Stimulated activated CD4-positive, alpha-beta T cell treated with anti-CD3 and anti-CD28 coated beads, Interleukin-15, amount 100 ng/mL, for 1 hour (primary cell): ENCODE measurements at places on chromosomes 7 and 10.

- no peak for DNase-seq
Observed at GRCh38 chr10:61000769-61001730, 57.1 kb upstream of the RHOBTB1 start.

DNA sequence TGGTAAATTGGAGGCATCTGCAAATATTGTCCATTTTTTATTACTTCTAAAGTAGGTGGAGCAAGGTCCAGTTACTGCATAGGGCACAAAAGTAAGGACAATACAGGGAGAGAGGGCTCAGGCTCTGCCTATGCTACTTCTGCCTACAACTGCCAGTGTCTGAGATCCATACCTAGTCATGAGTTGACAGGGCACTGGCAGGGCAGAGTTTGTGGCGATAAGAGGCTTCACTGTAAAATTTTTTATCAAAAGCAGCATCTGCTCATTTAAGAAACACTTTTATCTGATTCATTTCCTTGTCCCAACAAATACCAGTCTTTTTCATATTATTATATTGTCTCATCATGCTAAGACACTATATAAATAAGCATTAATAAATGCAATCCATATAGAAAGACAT lies 178.0 kb downstream of the LRRN3 start:
- DNase-seq, result no peak

GRCh38 chr10:92124020-92124419 lies 166.9 kb downstream of the CPEB3 start:
- no peak for DNase-seq

- DNase-seq, result no peak
Observed at GRCh38 chr10:6171881-6172695, 30.6 kb upstream of the PFKFB3 start.

GRCh38 chr7:158066085-158066484 lies 521.5 kb downstream of the PTPRN2 start:
- no peak for DNase-seq

DNA sequence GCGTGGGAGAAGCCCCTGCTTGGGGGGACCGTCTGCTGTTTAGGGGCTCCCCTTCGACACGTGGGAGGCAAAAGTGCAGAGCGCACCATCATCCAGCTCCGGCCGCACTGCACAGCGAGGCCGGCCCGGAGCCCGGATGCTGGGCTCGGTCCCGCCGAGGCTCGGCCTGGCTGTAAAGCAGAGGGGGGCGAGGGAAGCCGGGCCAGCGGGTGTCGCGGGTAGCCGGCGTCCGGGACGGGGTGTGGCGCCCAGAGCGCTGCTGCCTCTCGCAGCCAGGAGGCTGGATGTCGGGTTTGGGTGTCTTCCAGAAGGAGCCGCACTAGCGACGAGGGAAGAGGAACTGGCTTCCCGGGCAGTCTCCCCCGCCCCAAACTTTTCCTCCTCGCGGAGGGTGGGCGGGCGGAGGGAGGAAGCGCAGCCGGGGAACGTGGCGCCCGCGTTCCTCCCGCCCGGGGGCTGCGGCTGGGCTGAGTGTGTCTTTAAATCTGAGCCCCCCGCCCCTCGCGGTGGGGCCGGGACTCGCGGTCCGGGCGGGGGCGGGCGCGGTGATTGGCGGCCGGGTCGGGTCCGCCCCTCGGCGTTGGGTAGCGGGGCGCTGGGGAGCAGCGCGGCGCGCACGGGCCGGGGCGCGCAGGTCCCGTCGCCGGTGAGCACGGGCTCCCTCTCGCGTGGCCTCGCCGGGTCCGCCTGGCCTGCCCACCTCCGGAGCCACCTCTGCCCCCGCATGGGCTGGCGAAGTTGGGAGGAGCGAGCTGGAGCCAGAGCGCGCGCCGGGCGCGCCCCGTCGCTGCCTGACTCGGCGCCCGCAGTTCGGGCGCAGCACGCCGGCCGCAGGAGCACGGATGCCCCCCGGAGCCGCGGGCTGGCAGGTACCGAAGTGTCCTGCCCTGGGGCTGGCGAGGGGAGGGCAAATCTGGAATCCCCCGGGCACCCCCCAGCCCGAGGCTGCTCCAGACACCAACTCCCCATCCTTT lies at the start of gene PALD1:
Gene PALD1, plus strand, starts transcription at position 577 of the 974 bp plus-strand sequence. CDS start 47,185 bp downstream, outside the sequence.
- DNase-seq, result peak; percentile 32

DNA sequence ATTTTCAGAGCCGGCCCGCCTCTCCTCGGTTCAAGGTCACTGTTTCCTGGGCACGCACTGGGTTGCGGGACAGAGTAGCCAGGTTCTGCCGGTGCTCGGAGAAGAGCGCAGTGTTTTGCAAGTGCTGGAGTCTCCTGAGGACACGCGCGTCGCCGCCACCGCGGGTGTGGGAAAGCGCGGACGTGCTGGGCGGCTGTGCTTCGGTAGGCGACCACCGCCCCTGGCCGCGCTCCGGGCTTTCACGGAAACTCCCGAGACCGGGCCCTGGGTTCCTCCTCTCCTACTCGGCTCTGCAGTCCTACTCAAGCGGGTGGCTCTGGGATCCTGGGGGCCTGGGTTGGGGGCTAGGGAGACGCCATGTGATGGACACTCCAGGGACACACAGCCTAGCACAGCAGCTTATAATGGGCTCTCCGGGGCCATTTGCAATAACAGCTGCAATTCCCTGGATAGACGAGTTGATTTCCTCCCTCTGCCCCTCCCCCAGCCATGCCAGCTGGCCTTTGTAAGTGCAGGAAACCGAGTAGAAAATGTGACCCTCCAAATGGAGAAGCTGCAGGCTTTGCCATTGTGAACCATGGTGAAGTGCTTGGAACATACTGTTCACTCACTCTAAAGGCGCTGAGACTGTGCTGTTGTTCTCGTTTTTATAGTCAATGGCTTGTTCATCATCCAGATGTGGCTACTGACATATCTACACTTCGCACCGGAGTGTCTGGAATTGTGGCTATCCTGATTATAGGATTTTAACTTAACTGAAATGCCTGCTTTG lies 2.1 kb downstream of the FRAT1 start:
- no peak for DNase-seq

GRCh38 chr7:6209340-6209739 lies 63.1 kb downstream of the CYTH3 start:
- no peak for DNase-seq

DNA sequence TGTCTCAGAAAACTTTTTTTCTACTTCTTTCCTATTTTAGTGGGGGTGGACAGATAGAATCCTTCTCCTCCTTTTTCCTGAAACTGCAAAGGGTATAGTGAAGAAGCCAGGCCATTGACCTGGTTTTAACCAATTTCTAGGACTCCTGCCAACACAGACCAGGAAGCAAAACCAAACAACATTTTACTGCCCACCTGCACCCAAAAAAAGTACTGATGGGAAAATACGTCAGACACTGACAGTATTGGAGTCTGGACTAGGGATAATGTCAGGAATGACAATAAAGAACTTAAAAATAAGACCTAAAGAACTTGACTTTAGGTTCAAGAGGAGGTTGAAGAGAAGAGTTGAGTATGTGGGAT lies 5.0 kb upstream of the STEAP4 start:
- DNase-seq, result no peak

GRCh38 chr7:141071260-141071854 lies 2.5 kb upstream of the TMEM178B start:
- DNase-seq, result no peak

DNA sequence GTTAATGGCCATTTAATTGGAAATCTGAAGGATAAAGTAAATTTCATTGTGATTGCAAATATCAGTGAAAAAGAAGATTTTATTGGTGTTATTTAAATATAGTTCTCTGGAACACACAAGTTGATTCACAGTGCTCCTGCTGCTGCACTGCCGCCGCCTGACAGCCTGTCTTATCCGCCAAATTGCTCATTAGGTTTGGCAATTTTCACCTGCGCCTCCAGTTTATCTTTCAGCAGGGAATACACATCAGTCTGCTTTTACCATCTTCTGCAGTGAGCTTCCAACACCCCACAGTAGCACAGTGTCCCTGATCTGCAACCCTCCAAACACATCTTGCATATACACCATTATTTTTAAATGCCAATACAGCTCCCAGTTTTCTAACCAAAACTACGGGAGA lies 308.3 kb downstream of the PARD3 start:
- no peak for DNase-seq

- DNase-seq, result no peak
Observed at GRCh38 chr10:14244147-14244546, 86.6 kb downstream of the FRMD4A start.

GRCh38 chr10:71561003-71561574 lies 158.5 kb downstream of the C10orf105 start:
- no peak for DNase-seq

DNA sequence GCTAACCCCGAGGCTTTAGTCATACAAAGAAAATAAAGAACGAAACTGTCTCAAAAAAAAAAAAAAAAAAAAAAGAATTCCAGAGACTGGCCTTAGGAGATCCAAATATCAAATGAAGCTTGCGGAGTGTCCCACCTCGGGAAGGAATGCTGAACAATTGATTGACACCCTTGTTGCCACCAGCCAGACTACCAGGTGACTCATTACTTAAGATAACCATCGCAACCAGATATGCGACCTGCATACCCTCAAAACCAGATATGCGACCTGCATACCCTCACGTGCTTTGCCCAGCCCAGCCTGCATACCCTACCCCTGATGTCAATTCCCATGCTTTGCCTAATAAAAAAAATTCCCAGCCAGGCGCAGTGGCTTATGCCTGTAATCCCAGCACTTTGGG lies 2.7 kb upstream of the PRKRIP1 start:
- no peak for DNase-seq

DNA sequence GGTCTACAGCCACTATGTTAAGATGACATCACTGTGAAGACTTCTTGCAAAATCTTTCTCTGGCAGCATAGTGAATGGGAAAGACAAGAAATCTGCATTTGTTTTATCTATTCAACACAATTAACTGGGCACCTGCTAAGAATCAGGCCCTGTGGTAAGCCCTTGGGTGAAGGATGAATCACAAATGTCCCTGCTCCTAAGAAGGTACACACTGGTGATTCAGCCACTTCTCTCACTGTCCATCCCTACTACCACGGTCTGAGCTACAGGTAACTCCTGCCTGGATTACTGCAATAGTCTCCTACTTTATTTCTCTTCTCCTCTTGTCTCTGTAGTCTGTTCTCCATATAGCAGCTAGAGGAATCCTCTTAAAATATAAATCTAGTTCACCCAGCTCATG lies 116.1 kb downstream of the HIBADH start:
- no peak for DNase-seq

GRCh38 chr7:28774261-28774988 lies 183.7 kb downstream of the TRIL start:
- DNase-seq, result no peak

DNA sequence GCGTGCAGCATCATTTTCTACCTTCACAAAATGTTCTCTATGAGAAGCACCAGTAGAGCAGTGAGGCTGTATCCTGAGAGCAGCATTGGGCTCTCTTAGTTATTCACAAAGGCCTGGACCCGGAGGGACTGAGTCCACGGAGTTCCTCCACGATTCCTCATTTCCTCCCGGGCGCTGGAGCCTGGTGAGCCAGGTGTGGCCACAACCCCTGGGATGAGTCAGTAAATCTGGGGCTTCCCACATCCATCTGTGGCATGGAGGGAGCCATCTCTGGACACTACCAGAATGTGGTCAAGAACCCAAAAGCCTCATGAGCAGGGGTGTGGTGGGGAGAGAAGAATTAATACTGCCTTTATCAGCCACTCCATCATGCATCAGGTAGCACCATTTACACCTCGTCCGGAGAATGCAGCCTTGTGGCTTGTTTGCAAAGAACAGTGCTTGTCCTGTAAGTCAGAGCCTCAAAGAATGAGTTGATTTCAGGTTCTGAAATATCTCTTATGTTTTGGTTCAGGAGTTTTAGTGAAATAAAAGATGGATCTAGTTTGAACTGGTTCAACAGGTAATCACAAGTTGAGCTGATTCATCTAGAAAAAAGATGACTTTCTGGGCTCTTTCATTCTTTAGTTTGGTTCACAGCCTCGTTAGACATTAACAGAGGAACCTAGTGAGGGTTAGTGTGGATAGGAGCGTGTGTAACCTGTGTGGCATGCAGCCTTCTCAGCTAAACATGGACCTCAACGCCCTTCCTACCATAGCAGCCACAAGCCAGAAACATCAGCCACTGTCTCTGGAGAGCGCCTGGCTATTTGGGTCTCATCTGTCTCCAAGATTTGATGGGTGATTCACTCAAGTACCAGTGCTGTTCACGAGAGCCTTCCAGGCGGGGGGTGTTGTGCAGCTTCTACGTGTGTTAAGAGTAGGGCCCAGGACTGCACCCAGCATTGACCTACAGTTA lies 95.2 kb downstream of the WDR37 start:
- DNase-seq, result no peak

- DNase-seq, result no peak
Observed at GRCh38 chr10:95815133-95815532, 59.2 kb downstream of the ENTPD1 start.

GRCh38 chr7:66950311-66950710 lies 29.3 kb downstream of the TMEM248 start:
- DNase-seq, result no peak

GRCh38 chr7:84237533-84238173 lies 43.1 kb upstream of the SEMA3A start:
- no peak for DNase-seq

GRCh38 chr7:144416341-144416740 lies 12.8 kb upstream of the NOBOX start:
- DNase-seq, result no peak

- no peak for DNase-seq
Observed at GRCh38 chr7:48307041-48307714, 135.9 kb downstream of the ABCA13 start.

DNA sequence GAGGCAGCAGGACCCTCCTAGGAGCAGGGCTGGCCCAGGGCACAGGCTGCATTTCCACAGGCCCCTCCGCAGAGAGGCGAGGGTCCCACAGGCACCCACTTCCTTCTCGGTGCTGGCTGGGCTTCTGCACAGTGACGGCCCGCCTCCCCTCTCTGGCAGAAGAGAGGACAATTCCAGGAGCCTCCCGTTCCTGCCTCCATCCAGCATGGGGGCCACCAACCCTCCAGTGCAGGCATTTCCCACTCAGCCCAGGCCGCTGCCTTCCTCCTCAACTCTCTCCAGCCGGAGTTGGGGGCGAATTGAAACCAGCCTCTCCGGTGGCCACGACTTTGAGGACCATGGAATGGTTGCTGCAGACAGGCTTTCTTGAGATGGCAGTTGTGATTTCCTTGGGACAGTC lies 125.0 kb upstream of the PPP2R2D start:
- DNase-seq, result no peak

DNA sequence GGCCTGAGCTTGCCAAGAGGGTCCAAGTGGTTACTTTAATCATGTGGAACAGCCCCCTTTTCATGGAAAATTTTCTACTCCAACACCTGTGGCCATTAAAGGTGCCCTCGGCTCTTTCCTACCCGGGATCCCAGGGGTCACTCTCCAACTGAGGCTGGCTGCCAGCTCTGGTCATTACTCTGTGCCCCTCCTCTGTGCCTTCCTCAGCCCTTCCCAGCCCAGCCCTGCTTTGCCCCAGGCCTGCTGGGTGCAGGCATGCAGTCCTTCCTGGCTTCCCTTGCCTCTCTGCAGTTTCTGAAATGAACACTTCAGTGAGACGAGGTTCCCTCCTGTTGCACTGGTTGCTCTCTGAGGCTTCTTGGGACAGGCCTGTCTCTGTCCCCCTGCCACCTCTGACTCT lies 951.1 kb upstream of the ZNF722 start:
- DNase-seq, result no peak
